ENCODE measurements at places on chromosomes 3 and 15.

GRCh38 chr15:55241186-55241585, 44.4 kb upstream of the RSL24D1 start:
- no peak for DNase-seq

- peak; percentile 86 for DNase-seq
Observed at GRCh38 chr3:11335056-11335608, 62.9 kb downstream of the ATG7 start.

DNA sequence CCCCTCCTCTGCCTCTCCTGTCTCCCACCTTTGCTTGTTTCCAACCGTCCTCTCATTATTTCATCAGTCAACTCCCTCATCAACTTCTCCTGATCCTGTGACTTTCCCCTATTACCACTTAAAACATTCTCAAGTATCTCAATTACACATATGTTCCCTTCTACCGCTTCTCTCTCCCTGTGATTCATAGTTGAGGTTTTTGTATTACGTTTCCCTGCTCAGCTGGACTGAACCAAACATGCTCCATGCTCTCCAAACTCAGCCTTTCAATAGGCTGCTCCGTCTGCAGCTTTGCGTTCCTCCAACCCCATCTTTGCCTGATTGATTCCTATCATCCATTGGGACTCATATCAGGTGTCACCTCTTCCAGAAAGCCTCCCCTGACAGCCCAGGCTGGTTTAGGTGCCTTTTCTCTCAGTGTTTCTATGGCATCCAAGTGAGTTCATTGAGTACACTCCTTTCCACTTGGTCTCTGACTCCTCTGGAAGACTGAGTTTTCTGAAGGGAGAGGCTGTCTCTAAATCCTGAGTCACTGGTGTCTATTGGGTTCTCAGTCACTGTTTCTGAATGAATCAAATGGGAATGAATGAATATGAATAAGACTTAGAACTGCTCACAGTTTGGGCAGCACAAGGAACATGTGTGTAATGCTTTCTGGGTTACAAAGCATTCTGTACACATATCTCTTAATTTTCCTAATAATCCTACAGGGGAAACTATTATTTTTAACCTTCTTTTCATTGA, 56.4 kb downstream of the PLD1 start:
- DNase-seq: no peak

- DNase-seq: no peak
Observed at GRCh38 chr3:188146219-188146618, 7.7 kb upstream of the LPP start.

DNA sequence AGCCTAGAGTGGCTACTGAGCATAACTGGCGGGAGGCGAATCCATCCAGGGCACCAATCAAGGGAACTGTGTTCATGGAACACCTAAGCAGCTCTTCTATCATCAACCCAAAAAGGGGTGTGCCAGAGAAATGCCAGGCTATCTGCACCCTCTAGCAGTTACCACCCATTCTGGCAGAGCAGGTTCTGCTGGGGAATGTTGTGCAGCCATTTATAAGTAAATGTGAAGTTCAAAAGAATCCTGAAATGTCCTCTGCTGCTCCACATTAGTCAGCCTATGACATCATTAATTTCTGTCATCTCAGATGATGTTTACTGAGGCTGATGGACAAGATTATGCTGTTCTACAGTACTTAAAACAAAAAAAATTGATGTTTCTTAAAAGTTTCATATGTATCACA, 7.7 kb downstream of the SKIC8 start:
- DNase-seq: no peak

- no peak for DNase-seq
Observed at GRCh38 chr15:65373163-65373651, 4.6 kb downstream of the IGDCC3 start.

- peak; percentile 72 for DNase-seq
Observed at GRCh38 chr3:117059067-117059955, 349.7 kb downstream of the TUSC7 start.
